H7 (cell line): ENCODE measurements at places on chromosomes 12 and 14. TPM values are rescaled to one million over a fixed set of nuclear protein-coding genes. Genes with fewer than 3 reads are reported as not detected.

GRCh38 chr12:125175576-125175975, 110.3 kb downstream of the AACS start:
- DNase-seq: no peak

GRCh38 chr12:30853561-30854133, 72.9 kb upstream of the TSPAN11 start:
- no peak for DNase-seq

- no peak for DNase-seq
These were observed 42.5 kb downstream of the MARK3 start for GRCh38 chr14:103427485-103428443.

- no peak for DNase-seq
These were observed 958.4 kb downstream of the SLC6A15 start for GRCh38 chr12:83954071-83954789.

DNA sequence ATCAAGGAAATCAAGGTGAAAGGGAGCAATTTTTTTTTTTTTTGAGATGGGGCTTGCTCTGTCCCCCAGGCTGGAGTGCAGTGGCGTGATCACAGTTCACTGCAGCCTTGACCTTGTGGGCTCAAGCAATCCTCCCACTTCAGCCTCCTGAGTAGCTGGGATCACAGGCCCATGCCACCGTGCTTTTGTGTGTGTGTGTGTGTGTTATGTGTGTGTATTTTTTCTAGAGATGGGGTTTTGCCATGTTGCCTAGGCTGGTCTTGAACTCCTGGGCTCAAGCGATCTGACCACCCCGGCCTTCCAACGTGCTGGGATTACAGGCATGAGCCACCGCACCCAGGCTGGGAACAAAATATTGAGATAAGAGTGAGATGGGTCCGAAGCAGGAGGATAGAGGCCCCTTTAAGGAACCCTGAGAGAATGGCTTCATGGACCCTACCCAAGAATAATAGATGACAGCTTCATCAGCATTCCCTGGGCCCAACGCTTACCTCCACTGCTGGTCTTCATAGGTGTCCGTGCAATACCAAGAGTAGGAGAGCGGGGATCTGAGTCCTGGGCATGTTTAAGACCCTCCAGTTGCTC, 1.0 kb downstream of the CDCA3 start:
- DNase-seq: no peak

DNA sequence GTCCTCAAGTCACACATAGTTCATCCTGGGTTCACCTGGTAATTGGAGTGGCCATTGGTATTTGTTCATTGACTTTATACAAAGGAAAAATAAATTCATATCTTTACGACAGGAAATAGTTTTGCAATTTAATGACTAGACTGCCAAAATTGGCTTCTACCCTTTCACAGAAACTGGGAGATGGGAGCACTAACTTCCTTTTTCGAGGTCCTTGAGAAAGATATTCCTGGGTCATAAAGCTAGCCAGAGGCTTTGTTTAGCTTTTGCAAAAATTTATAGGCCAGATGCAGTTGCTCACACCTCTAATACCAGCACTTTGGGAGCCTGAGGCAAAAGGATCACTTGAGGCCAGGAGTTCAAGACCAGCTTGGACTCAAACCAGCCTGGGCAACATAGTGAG, 10.2 kb upstream of the OR11G2 start:
- DNase-seq: no peak

DNA sequence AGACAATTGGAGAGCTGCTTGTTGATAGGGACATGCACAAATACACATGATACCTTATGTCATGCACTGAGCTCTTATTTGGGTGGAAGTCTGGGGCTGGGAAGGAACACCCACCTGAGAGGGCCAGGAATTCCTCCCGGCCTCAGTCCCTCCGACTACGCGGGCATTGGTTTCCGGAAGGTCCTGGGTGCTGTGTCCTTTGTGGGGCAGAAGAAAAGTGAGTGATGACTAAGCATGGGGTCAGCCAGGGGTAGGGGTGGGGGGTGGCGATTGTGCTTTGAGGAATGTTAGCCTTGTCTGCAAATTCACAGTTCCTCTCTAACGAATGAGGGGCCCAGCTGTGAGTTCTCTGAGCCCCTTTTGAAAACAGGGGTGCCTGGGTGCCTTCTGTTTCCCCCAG, 798 bp downstream of the CELA1 start:
- DNase-seq: no peak

Gene SLC25A47
- 0.07 and 0.18 TPM in 2 replicates for total RNA-seq
